ENCODE measurements at places on chromosomes 12 and 14.

DNA sequence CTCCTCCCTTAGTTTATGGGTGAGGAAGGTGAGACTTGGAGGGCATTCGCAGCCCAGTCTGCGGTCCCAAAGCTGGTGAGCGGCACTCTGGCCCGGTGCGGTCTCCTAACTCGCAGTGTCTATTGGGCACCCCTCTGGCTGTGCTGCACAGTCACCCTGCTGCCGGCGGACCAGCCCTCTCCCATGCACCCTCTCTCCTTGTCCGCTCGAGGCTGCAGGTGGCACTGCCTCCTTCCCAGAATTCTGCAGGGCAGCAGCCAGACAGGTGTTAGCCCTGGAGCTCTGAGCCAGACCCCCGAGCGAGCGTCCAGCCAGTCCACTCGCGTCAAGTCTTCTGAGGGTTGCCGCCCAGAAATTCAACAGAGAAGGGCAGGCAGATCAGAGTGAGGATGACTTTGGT is 56.8 kb upstream of the DYNC1H1 start:
- DNase-seq: no peak

GRCh38 chr14:92490239-92490959 is 23.2 kb upstream of the RIN3 start:
- DNase-seq: no peak

DNA sequence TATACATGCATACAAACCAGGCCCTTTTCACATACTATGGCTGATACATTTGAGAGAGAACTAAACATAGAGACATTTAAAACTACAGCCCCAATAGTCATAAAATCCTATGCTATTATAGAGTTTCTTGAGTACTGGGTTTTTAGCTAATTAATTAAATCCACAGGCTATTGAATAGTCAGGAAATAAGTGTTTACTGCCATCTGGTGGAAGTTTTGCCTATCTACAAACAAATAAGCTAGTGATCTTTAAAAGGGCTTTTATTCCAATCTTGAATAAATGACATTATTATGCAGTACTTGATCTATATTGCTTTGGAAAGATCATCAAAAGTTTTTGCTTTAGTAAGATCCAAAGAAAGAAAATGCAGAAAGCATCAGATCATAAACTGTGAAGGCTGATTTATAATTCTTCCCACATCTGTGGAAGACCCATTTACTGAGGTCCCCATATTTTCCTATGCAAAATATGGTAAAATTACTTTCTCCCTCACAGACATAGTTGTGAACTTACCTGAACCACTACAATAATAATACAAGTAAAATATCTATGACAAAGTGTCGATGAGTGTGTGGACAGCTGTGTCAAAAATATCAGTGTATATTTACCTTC is 131.3 kb downstream of the ITPR2 start:
- no peak for DNase-seq

DNA sequence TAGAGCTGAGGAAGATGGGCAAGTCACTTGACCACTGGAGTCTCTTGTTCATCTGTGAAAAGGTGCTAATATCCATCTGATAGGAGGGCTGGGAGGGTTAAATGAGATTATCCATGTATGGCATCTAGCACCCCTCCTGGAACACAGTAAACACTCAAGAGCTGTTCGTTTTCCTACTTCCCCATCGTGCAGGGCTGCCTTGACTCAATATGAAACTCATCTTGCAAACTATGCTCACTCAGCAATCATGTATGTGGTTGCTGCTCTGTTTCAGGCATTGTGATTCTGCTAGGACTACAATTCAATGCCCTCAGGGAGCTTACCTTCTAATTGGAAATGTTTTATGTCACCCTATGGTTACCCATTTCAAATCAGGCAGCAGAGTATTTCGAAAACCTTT is 395.6 kb downstream of the BCAT1 start:
- no peak for DNase-seq

GRCh38 chr12:111600205-111600642 is 1.1 kb upstream of the ATXN2 start:
- no peak for DNase-seq

DNA sequence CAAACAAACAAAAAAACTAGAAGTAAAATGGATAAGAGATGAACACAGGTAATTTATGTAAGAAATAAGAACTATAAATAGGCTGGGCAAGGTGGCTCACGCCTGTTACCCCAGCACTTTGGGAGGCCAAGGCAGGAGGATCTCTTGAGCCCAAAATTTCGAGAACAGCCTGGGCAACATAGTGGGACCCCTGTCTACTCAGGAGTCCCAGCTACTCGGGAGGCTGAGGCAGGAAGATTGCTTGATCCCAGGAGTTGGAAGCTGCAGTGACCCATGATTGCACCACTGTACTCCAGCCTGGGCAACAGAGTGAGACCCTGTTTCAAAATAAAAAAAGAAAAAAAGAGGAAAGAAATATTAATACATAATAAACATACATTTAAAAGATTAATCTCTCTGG is 22.7 kb upstream of the ABCD4 start:
- DNase-seq: no peak

DNA sequence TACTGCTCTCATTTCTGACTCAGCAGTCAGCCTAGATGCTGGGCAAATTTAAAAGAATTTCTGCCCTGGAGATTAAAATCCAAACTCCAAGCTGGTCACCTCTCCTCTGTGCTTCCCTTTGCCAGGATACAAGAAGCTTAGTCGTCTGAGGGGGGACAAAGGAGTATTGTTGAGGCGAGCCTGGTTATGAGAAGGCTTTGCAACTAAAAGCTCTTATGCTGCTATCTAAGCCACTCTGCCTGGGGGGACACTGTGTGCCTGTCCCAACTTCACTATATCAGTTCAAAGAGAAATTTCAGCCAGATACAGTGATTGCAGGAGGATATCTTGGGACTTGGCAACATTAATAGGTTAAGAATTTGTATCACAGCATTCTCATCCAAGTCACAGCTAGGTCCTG is 10.8 kb upstream of the PLEKHH1 start:
- DNase-seq: no peak

DNA sequence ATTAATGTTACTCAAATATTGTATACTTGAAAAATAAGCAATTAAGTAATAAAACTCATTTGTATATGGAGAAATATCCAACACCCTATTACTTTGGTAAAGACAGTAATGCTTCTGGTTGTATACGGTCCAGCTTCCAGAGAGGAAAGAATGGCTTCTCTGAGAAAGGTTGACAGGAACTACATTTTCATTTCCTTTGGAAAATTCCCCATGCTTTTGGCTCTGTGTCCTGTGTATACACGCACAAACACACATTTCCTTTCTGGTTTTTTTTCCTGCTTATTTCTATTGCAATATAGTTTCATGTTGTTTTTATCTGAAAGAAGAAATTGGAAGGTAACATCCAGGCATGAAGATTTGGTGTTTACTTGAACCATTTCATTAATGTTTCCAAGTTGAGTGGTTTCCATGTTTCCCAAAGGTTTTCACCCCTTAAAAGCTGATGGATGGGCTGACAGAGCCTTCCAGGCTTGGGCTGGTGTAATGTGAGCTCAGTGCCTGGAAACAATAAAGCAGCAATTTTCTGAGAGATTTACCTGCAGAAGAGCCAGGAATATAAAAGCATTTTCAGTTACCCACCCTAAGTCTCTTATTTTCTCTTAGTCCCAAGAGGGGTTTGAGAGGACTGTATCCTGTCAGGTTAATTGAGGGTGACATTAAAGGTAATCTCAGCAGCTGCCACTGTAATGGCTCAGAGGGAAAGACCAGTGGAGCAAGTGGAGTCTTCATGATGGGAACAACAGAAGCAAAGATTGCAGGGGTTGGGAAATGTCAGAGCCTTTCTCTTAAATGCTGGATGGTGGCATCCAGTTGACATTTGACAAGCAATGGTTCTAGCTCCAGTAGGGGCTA is 33.4 kb upstream of the TMTC1 start:
- no peak for DNase-seq

- no peak for DNase-seq
Observed at GRCh38 chr14:74507840-74508239, 14.3 kb downstream of the ISCA2 start.

- no peak for DNase-seq
Observed at GRCh38 chr12:55698965-55699364, 8.7 kb downstream of the ITGA7 start.

DNA sequence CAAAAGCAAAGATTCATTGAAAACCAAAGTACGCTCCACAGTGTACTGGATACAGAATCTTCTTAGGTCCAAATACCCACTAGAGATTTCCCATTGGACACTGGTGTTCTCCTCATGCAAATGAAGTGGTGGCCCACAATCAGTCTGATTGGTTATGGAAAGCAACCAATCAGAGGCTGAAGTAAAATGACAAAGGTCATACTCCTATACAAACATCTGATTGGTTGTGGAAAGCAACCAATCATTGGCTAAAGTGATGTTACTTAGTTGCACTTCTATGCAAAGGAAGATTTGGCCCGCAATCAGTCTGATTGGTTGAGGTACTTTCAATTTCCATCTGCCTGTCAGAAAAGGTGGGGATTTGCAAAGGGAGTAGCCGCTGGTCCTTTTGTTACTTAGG is 1.3 kb upstream of the WASHC3 start:
- DNase-seq: no peak

- DNase-seq: no peak
Observed at GRCh38 chr12:57046947-57047890, 2.7 kb downstream of the MYO1A start.

Measured in NCI-H1092 (cell line).